ENCODE measurements at places on chromosomes 6 and 20.

GRCh38 chr6:53528107-53528506 is 16.8 kb downstream of the GCLC start:
- no peak for DNase-seq

DNA sequence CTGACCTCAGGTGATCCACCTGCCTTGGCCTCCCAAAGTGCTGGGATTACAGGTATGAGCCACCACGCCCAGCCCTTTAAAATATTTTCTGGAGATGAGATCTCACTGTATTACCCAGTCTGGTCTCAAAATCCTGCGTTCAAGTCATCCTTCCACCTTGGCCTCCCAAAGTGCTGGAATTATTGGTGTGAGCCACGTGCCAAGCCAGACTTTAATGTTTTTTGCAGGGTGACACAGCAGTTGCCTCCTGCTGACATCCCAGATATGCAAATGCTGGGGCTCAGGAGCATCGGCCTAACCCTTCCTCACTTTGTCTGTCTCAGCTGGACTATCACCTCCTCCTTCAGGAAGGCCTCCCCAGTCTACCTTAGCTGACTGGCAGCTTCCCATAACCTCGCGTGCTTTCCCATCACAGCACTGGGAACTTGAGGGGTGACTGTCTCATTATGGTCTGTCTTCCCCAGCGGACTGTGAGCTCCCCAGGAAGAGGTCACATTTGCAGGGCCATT is 14.3 kb upstream of the ID1 start:
- no peak for DNase-seq

GRCh38 chr6:71619836-71620235 is 266.5 kb upstream of the RIMS1 start:
- no peak for DNase-seq

DNA sequence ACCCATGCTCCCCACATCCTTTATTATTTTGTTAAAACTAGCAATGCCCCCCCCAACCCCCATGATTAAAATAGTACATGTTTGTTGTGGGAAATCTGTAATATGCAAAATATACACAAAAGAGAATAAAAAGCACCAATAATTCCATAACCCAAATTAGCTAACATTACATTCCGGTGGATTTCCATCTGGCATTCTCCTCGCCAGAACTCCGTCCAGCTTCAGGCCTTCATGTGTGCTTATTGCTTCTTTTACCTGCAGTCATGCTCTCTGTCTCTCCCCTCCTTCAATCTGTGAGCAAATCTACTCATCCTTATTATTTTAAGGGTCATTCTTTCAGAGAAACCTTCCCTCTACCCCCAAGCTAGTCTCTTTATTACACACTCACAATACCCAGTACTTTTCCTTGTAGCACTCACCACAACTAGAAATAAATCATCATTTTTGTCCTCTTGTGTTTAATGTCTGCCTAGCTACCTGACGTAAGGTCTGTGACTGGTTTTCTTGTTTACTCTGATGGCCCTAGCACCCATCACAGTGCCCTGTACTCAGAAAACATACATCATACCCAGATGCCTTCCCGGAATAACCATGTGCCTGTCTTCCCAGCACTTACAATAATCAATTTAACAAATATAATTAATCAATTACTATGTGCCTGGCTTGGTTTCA is 25.6 kb upstream of the IER3 start:
- no peak for DNase-seq

GRCh38 chr6:159094444-159095252 is 49.9 kb upstream of the TAGAP start:
- DNase-seq = no peak

DNA sequence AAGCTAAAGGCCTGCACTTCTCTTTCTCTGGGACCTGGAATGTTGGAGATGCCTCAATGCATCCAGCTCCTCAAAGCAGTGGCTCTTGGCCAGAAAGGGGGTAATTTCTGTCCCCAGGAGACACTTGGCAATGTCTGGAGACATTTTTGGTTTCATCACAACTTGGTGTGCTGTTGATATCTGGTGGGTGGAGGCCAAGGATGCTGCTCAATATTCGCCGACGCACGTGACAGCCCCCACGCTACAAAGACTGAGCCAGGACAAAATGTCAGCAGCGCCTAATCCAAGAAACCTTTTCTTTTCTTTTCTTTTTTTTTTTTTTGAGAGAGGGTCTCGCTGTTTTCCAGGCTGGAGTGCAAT is 79.8 kb downstream of the SULF2 start:
- DNase-seq = no peak

GRCh38 chr6:46207174-46207573 is 36.4 kb upstream of the ENPP5 start:
- DNase-seq = no peak

DNA sequence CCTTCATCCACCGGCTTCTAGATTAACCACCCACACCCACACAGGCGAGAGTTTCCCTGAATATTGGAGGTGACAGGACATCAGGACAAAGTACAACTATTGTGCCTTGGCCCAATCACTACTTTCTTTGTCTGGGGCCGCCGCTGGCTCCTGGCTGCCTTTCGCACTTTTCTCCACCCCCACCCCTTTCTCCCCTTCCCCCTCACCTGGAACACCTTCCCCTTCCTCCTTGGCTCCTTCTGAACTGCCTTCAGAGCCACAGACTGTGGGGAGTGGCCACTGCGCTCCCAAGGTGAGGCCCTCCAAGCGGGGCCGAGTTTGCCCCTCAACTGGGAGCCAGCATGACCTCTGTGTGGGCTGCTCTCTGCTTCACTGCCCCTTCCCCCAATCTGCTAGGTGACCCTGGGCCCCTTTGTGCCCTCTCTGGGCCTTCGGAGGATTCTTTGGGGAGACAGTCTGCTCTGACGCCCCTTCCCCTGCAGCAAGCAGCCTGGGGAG is 3.0 kb upstream of the VEGFA start:
- DNase-seq = no peak

DNA sequence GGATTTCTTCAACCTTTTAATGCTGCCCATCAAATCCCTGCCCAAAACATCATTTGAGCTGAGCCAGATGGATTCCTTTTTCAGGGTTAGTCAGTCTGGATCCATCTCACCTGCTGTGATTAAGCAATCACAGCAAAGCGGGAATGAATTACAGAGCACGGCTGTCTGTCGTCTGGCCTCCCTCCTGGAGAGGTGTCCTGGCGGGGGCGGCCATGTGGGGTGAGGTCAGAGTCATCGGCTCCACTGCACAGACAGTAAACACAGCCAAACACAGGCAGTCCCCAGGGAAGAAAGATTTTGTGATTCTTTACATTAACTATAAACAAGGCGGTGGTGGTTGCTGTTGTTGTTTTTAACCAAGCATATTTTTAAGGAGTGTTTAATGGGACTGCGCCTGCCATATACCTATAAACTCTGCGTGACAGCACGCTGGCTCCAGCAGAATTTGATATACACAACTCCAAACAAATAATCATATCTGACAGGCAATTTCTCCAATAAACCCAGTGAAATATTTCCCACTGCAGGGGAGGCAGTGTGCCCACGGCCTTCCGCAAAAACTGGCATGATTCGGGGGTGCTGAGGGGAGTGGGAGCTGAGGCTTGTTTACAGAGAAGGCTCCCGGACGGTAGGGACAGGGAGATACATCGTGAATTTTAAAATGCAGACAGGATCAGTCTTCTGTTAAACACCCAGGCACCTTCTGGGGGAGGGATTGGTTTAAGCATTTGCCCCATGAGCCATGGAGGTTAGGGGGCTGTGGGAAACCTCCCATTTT is 232.0 kb upstream of the PMEPA1 start:
- no peak for DNase-seq

DNA sequence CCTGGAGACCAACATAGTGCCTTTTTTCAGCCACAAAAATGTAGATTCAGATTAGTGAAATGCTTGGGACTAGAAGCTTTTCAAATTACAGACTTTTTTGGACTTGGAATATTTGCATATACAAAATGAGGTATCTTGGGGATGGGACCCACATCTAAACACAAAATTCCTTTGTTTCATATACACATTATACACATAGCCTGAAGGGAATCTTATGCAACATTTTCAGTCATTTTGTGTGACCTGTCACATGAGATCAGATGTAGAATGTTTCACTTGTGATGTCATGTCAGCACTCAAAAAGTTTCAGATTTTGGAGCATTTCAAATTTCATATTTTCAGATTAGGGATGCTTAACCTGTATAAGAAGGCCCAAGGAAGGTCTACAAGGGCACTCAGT is 44.5 kb upstream of the ALDH8A1 start:
- DNase-seq = no peak

DNA sequence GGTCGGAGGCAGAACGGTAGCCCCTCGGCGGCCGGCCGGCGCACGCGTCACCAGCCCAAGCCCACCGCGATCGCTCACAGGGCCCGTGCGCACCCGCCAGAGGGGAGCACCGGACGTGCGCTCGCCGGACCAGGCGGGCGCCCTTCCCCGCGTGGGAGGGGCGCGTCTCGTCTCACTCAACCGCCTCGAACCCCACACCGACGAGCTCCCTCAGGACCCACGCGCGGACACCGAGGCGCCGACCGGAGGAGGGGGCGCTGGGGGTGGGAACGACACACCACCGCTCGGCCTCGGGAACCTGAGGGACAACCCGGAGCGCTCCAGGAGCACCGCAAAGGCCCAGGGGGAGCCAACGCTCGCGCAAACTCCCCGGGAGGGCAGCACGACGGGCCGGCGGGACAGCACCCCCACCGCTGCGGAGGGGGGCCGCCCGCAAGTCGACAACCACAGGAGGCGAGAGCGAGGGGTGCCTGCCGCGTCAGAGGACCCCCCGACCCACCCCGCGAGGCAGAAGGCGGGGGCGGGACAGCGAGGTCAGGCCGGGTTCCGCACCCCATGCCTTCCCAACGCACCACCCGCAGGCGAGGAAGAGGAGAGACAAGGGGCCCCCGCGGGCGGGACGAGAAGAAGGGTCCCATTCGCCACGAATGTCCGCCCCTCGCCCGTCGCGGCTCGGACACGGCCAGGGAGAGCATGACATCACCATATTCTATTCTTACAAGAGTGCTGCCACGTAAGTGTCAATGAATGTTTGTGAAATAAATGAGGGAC is 512.7 kb upstream of the ZNF337 start:
- DNase-seq = no peak

- no peak for DNase-seq
Measured at GRCh38 chr20:63498960-63499337, at the start of gene EEF1A2. TSS of gene EEF1A2 (minus strand) at chr20:63499083. CDS start at chr20:63497763, 1,320 bp downstream.

DNA sequence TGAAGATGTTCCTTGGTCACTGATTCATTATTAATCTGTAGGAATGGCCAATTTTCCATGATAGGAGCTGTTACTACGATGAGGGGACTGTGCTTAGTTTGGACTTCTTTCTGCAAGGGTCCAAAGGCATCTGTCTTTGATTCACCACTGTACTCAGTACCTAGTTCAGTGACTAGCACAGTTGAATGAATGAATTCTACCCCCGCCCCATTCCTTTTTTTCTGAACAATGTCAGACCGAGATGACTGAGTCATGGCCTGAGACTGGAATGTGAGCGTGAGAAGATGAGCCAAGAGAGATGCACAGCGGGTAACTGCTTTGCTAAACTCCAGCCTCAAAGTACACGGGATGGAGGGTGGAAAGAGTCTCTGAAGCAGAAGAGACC is 419 bp upstream of the SNHG17 start:
- no peak for DNase-seq

DNA sequence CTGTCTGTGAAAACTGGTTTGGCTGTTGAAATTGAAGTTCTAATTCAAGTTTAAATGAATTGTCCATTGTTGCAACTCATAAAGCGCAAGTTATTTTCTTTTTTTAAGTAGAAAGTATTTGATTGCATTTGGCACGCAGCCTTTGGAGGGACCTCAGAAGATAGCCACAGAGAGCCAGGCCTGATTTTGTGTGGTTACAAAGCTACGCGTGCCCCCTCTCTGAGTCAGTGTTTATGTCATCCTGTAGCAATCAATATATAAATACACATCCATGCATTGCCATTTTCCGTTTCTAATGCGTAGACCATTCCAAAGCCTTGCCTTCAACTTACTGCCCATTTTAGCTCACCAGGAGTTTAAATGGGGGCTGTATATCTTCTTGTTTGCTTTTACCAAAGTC is 173.2 kb downstream of the TMEM242 start:
- no peak for DNase-seq

DNA sequence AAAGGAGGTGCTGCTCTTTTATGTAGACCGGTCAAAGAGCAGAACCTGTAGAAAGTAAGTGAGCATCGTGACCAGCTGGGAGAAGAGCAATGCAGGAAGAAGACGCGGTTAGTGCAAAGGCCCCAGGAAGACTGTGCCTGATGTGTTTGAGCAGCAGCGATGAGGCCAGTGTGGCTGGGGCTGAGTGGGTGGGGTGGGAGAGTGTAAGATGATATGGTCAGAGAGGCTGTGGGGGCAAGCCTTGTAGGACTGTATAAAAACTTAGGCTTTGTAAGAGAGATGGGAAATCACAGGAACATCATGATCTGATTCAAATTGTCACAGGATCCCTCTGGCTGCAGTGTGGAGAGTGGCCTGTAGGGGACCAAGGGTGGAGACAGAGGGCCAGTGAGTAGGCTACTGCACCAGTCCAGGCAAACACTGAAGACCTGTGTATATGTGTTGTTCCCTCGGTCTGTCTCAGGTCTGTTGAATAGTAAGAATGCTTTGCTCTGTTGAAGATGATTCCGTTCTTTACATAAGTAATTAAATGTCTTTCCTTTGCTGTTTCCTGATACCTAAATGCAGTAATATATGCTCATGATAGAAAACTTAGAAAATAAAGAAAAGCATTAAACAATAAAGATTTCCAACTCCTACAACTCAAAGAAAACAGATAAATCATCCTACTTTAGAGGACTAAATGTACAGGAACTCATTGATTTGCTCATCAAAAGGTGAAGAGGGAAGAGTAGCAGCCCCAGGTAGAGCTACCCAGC is 23.6 kb upstream of the WFDC2 start:
- peak; percentile 5 for DNase-seq

GRCh38 chr20:59837623-59838394 is 95.6 kb downstream of the SYCP2 start:
- no peak for DNase-seq

- DNase-seq = no peak
Measured at GRCh38 chr20:21534886-21535285, 21.0 kb upstream of the NKX2-2 start.

DNA sequence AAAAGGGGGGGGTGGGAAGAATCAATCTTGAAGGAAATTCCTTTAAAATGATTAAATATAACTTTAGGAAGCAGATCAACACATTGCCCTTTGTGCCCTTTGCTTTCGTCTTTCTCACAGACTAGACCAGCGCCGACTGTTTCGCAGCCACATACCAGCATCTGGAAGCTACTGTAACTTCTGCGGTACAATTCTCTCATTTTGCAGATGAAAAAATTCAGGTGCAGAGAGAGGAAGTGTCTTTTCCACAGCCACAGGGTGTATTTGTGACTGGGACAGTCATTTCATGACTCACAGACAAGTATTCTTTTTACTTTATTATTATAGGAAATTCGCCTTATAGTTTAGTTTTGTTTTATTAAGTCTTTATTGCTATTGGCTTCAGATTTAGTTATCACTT is 84.2 kb downstream of the UST start:
- DNase-seq = no peak

- no peak for DNase-seq
Measured at GRCh38 chr20:63530788-63531160, 6.4 kb downstream of the PTK6 start.

GRCh38 chr20:32031007-32031958 is 20.8 kb upstream of the HCK start:
- DNase-seq = peak; percentile 22

All from NCI-H774 (cell line).